Panc1 (cell line): ENCODE measurements at places on chromosomes 3 and 15. TPM values are rescaled to one million over a fixed set of nuclear protein-coding genes. Genes with fewer than 3 reads are reported as not detected.

- no peak overlapping the region for H3K4me3 ChIP-seq
- H3K4me1 ChIP-seq: no peaks in the 10 kb centered on the region
- H3K27me3 ChIP-seq: no peaks in the 10 kb centered on the region
- H3K36me3 ChIP-seq: no peaks in the 10 kb centered on the region
- no peak overlapping the region for H3K27ac ChIP-seq
Measured at GRCh38 chr3:40800343-40800742, 275.6 kb downstream of the ZNF621 start.

DNA sequence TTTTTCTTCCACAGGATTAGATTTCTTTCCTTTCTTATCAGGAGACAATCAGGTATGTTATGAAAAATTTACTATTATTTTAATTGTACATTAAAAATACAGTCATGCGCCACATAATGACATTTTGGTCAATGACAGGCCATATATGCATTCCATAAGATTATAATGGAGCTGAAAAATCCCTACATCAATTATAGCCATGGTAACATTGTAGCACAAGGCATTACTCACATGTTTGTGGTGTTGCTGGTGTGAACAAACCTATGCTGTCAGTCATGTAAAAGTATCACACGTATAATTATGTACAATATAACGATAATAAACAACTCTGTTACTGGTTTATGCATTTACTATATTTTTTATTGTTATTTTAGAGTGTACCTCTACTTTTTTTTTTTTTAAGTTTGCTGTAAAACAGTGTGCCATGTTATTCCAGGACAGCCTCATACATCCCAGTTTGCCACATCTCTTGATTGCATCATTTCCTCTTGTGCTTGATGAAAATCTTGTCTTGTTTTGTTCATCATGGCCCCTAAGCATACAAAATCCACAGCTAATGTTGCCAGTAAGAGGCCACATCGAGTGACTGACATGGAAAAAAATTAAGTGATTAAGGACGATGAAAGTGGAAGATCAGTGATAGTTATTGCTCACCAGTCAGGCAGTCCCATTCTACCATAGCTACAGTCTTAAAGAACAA lies 21.4 kb downstream of the CALML4 start:
- no peak overlapping the region for H3K4me3 ChIP-seq
- 0 out of 2 replicates have a peak, but pooled peaks cover 3% of the 10 kb centered on the region for H3K4me1 ChIP-seq
- no peak for DNase-seq

GRCh38 chr3:18419232-18419631 lies 5.9 kb downstream of the SATB1 start:
- H3K27ac ChIP-seq: no peak overlapping the region
- no peaks in the 10 kb centered on the region for H3K36me3 ChIP-seq
- no peak for DNase-seq
- H3K27me3 ChIP-seq: peaks cover 5% of the 10 kb centered on the region

DNA sequence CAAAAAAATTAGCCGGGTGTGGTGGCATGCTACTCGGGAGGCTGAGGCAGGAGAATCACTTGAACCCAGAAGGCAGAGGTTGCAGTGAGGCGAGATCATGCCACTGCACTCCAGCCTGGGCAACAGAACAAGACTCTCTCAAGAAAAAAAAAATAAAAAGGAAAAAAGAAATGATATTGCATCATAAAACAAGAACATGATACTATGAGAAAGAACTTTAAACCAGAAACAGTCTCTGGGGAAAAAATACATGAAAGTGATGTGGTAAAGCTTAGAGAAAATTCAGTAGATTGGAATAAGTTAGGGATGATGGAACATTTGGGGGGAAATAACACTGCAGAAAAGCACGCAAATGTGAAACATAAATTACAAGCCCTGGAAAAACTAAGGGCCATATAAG lies 54.7 kb downstream of the CRYGS start:
- no peak overlapping the region for H3K27ac ChIP-seq
- no peaks in the 10 kb centered on the region for H3K36me3 ChIP-seq
- H3K4me3 ChIP-seq: no peak overlapping the region
- no peaks in the 10 kb centered on the region for H3K4me1 ChIP-seq

GRCh38 chr15:69583626-69584025 lies 131.0 kb downstream of the RPLP1 start:
- H3K4me1 ChIP-seq: peaks cover 7% of the 10 kb centered on the region
- H3K27me3 ChIP-seq: no peaks in the 10 kb centered on the region
- no peak overlapping the region; the same call in 1 of the 2 replicates for H3K27ac ChIP-seq
- H3K4me3 ChIP-seq: no peak overlapping the region

DNA sequence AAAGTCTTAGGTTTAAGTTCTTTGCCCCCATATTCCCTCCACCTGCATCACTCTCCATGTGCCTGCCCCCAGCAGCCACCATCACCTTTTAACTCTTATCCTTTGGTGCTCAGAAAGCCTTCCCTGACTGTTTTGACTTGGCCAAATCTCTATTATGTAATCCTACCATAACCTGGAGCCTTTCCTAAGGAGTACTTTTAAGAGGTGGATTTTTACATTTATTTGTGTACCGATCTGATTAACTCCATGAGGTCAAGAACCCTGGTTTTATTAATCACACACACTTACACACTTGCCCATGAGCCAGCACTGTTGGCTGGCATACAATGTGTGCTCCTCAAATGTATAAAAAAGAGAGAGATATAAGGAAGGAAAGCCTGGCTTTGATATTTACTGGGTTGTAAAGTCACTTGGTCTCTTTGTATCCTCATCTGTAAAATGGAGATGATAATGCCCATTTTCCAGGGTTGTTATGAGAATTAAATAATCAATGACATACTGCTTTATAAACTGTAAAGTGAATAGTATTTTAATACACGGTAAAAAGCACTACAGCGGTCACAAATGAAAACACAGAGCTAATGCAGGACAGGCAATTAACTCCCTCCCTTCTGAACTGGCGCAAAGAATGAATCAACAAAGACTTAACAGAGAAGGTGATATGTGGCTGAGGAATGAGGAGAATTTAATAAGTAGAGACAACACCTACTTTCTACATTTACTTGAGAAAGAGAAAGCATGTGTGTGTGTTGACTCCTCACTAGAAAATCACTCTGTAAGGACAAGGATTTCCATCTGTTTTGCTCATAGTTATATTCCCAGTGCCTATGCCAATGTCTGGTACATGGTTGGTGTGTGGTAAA lies 45.4 kb downstream of the ATP13A4 start:
- H3K36me3 ChIP-seq: no peaks in the 10 kb centered on the region
- H3K4me1 ChIP-seq: no peaks in the 10 kb centered on the region
- DNase-seq: no peak
- H3K4me3 ChIP-seq: no peak overlapping the region
- peaks cover 18% of the 10 kb centered on the region for H3K27me3 ChIP-seq
- no peak overlapping the region for H3K27ac ChIP-seq

DNA sequence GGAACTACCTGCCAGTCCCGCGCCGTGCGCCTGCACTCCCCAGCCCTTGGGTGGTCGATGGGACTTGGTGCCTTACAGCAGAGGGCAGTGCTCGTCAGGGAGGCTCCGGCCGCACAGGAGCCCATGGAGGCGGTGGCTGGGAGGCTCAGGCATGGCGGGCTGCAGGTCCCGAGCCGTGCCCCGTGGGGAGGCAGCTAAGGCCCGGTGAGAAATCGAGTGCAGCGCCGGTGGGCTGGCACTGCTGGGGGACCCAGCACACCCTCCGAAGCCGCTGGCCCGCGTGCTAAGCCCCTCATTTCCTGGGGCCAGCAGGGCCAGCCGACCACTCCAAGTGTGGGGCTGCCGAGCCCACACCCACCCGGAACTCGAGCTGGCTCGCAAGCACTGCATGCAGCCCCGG lies 580.2 kb downstream of the ZIC1 start:
- H3K4me1 ChIP-seq: no peaks in the 10 kb centered on the region
- no peaks in the 10 kb centered on the region for H3K27me3 ChIP-seq
- no peak overlapping the region for H3K27ac ChIP-seq
- no peaks in the 10 kb centered on the region for H3K36me3 ChIP-seq
- no peak overlapping the region for H3K4me3 ChIP-seq

DNA sequence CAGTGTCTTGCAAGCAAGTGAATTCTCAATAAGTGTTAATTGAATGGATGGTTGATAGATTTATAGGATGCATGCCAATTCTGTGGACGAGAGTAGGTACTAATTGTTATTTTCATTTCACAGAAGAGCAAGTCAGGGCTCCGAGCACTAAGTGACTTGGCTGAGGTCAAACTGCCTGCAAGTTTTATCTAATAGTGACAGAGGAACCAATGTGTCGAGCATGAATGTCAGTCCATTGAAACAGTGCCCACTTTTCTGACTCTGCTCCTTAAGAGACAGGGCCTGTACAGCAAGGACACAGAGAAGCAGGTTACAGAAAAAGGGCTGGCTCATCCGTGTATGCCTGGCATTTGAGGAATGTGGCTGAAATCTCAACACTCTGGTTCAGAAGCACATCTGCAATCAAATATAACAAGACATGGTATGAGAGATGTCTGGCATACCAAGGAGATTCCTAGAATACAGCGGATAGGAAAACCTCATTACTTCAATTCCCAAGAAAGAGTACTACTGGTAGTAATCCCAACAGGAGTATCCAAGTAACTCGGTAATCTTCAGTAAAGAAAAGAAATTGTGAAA lies 6.0 kb upstream of the B3GNT5 start:
- no peak overlapping the region for H3K4me3 ChIP-seq
- no peaks in the 10 kb centered on the region for H3K36me3 ChIP-seq
- no peaks in the 10 kb centered on the region for H3K27me3 ChIP-seq
- DNase-seq: no peak

GRCh38 chr15:100690032-100690794 lies 87.8 kb downstream of the ASB7 start:
- H3K27me3 ChIP-seq: no peaks in the 10 kb centered on the region
- DNase-seq: no peak
- H3K4me3 ChIP-seq: no peak overlapping the region

GRCh38 chr3:171495413-171495812 lies 35.2 kb upstream of the TNIK start:
- no peak for DNase-seq
- no peaks in the 10 kb centered on the region for H3K36me3 ChIP-seq
- H3K4me1 ChIP-seq: no peaks in the 10 kb centered on the region
- H3K27ac ChIP-seq: no peak overlapping the region
- no peaks in the 10 kb centered on the region for H3K27me3 ChIP-seq

GRCh38 chr3:145294572-145294971 lies 866.4 kb downstream of the PLOD2 start:
- H3K27ac ChIP-seq: no peak overlapping the region
- H3K4me3 ChIP-seq: no peak overlapping the region
- H3K27me3 ChIP-seq: no peaks in the 10 kb centered on the region

DNA sequence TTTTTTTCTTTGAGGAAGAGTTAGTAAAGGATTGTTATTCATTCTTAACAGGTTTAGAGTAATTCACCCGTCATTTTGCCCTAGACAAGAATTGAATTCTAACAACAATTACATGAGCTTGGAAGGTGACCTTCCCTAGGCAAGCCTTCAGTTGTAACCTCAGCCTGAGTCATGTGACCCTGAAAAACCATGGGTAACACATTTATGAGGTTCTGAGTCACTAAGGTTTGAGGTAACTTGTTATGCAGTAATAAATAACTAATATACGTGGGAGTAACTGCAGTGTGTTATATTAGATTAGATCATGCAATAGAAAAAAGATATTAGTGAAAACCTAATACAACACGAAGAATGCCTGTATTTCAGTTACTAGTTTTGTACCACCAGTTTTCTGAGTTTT lies 237.6 kb upstream of the NDN start:
- no peak overlapping the region for H3K27ac ChIP-seq
- no peak overlapping the region for H3K4me3 ChIP-seq
- DNase-seq: no peak
- H3K27me3 ChIP-seq: no peaks in the 10 kb centered on the region
- no peaks in the 10 kb centered on the region for H3K36me3 ChIP-seq
- no peaks in the 10 kb centered on the region for H3K4me1 ChIP-seq

- no peak for DNase-seq
- no peak overlapping the region for H3K27ac ChIP-seq
- no peak overlapping the region for H3K4me3 ChIP-seq
- no peaks in the 10 kb centered on the region for H3K36me3 ChIP-seq
- H3K4me1 ChIP-seq: no peaks in the 10 kb centered on the region
Measured at GRCh38 chr3:28915741-28916500, 364.9 kb upstream of the RBMS3 start.

GRCh38 chr15:70382009-70382749 lies 284.5 kb upstream of the TLE3 start:
- DNase-seq: no peak
- H3K4me3 ChIP-seq: no peak overlapping the region
- H3K27me3 ChIP-seq: no peaks in the 10 kb centered on the region
- H3K36me3 ChIP-seq: no peaks in the 10 kb centered on the region

- DNase-seq: no peak
- H3K27me3 ChIP-seq: no peaks in the 10 kb centered on the region
- H3K27ac ChIP-seq: no peak overlapping the region
Measured at GRCh38 chr3:50210176-50210509, 5.1 kb downstream of the SLC38A3 start.

DNA sequence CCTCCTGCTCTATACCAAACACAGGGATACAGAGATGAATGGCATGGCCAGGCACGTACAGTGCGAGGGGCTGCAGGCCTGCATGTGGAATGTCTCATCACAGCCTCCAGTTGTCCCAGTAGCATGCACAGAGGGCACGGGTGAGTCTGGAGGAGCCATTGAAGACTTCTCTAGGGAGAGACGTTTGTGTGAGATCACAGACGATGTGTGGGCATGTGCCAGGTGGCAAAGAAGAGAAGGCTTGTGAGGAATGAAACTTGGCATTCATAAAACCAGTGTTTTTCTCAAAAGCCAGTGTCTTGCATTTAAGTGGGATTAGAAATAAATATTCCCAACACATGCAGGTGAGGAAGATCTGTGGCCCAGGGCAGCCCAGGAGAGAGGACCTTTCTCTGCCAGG lies 119.1 kb upstream of the UBE3A start:
- DNase-seq: no peak
- H3K27ac ChIP-seq: no peak overlapping the region
- H3K4me3 ChIP-seq: no peak overlapping the region
- no peaks in the 10 kb centered on the region for H3K4me1 ChIP-seq
- H3K36me3 ChIP-seq: no peaks in the 10 kb centered on the region
- no peaks in the 10 kb centered on the region for H3K27me3 ChIP-seq

GRCh38 chr3:38773528-38773927 lies 42.5 kb downstream of the SCN10A start:
- H3K36me3 ChIP-seq: no peaks in the 10 kb centered on the region
- no peak for DNase-seq
- H3K4me3 ChIP-seq: no peak overlapping the region
- no peaks in the 10 kb centered on the region for H3K4me1 ChIP-seq
- no peak overlapping the region for H3K27ac ChIP-seq
- H3K27me3 ChIP-seq: no peaks in the 10 kb centered on the region; the same call in 1 of the 2 replicates

DNA sequence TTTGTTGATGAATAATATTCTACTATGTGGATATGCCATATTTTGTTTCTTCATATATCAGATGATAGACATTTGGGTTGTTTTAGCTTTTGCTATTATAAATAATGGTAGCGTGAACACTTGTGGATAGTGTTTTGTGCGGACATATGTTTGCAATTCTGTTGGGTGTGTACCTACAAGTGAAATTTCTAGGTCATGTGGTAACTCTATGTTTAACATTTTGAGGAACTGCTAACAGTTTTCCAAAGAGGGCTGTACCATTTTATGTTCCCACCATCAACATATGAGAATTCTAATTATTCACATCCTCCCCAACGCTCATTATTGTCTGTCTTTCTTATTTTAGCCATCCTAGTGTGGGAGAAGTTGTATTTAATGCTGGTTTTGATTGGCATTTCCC lies 303.8 kb downstream of the ERC2 start:
- no peak overlapping the region for H3K27ac ChIP-seq
- no peak for DNase-seq
- H3K4me1 ChIP-seq: no peaks in the 10 kb centered on the region
- no peaks in the 10 kb centered on the region for H3K36me3 ChIP-seq

Gene GOLGA8T
- total RNA-seq: not detected

Gene DLL4
- total RNA-seq: 0.31 TPM

Gene NAA80
- total RNA-seq: 7.2 TPM

Gene FAM174B
- 30.7 TPM for total RNA-seq

Gene CCR3
- not detected for total RNA-seq

Gene KNL1
- 28.9 TPM for total RNA-seq

Gene RLBP1
- not detected for total RNA-seq

Gene ZNF280D
- 21.5 TPM for total RNA-seq

Gene MFN1
- 73.5 TPM for total RNA-seq
